ENCODE measurements at places on chromosomes 12 and 14.

- DNase-seq = no peak
Observed at GRCh38 chr14:62665286-62665685, 380.0 kb downstream of the KCNH5 start.

DNA sequence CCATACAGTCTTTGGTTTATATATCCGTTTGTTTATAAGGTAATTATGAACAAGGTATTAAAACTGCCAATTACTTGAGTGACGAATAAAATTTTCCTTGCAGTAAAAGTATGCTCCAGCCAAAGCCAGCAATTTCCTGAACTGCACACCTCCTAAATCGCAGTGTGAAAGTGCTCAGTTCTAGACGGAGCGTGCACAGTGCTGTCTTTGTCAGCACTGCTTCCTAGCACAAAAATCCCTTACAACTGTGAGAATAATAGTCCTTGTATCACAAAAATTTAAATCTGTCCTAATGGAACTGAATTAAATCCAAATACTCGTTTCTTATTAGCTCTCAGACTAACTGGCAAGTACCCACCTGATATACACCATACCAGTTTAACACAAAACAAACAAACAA is 26.3 kb downstream of the LRIG3 start:
- DNase-seq = no peak

DNA sequence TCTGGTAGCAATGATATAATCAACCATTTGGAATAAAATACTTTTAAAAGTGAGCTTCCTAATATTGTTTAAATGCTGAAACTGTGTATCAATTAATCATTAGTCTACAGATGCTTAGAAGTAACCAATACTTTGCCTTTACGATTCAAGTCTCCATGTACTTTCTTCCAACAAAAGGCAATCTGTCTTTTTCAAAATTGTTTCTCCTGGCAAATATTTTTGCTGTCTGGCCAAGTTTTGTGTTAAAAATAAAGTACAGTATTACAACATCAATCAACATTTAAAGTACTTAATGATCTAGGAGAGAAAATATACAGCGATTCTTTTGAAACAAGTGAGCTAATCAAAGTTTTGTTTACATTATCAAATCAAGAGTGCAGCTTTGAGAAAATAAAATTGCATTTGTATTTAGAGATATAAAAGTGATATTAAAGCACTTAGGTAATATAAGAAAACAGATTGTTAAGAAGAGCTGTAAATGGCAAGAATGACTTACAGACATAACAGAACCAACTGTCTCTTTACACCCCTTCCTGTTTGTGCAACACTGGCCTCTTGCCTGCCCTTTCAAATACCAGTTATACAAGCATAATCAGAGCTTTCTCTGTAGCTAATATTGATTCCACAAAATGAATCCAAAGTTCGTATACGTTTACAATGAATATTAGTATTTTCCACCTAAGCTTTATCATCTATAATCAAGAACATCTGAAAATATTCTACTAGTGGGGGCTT is 38.2 kb upstream of the FBLN5 start:
- no peak for DNase-seq

DNA sequence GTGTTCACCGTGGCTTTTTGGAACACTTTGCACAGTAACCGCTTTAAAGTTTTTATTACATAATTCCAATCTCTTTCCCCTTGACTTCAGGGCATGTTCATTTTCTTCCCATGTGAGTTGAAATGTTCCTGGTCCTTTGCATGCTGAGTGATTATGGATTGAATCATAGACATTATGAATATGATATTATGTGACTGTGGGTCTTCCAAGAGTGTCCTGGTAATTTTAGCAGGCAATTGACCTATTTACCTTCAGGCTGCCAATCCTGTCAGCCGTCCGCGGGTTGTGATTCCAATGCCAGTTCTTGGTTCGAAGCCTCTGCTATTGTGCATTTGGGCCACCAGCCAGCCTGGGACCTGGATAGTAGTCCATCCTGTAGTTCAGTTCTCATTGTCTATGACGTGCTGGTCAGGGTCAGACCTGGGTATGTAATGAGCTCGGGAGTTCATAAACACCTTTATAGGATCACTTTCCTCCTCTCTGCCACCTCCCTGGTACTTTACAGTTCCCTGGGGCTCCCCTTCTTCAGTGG is 32.6 kb upstream of the DDX11 start:
- DNase-seq = no peak

DNA sequence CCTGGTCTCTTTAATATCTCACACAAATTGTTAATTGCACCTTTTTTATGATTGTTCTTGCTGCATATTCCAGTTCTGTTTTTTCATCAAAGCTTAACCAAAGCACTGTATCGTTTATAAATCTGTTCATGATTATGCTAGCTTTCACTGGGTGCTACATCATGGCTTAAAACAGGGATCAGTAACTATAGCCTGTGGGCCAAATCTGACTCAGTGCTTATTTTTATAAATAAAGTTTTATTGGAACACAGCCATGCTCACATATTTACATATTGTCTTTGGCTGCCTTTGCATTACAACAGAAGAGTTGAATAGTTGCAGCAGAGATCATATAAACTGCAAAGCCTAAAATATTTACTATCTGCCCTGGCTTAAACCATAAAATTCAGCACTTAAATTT is 183.4 kb upstream of the NRXN3 start:
- no peak for DNase-seq

DNA sequence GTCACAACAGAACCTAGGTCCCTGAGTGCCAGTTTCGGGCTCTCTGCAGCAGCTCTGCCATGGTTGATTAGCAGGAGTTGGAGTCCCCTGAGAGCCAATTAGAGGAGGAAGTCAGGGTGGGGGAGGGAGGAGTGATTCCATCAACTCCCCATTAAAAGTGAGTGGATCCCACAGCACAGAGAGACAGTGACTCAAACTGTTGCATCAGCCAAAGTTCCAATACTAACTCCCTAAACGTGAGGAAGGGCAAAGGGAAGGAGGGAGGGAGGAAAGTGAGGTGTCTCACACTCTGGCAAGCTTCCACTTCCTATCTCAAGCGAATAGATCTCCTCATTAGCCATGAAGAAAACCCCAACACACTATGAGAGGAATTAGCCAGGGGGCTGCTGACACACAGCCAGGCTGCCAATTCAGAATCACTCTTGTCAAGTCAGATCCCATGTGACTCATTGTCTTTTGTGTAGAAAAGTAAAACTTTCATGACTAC is 23.6 kb downstream of the OR11H4 start:
- no peak for DNase-seq

DNA sequence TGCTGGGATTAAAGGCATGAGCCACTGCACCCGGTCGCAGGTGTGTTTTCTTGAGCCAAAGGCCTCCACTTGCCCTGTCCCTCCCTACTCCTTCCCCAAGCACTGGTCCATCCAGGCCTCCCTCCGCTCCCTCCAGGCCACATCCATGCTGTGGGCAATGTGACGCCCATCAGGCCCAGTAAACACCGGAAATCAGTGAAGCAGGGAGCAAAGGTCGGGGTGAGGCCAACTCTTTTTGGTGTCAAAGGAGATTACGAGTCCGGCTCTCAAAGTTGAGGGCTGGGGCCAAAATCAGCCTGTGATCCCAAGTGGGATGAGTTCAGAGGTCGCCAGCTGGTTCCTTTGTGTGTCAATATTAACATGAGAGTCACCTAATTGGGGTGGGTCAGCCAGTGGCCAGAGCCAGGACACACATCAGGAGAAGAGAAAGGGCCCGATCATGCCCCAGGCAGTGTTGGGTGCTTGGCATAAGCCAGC is 195.7 kb downstream of the RBM19 start:
- no peak for DNase-seq

DNA sequence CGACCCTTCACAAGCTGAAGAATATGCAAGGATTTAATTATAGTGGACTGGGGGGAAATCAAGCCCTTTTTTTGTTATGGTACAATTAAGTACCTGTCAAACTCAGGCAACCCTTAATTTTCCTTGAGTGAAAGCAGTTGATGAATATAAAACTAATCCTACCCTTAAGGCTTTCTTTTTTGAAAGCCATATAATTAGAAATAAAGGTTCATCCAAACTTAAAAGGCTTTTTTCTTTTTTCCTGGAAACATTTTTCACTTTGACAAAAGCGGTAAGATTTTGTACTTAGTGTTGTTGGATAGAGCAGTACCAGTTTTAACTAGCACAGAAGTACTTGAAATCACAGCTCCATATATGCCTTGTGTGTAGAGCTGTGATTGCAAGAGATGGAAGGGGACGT is 91.9 kb upstream of the MANSC4 start:
- no peak for DNase-seq

- DNase-seq = no peak
Observed at GRCh38 chr14:55298500-55298822, 27.2 kb downstream of the FBXO34 start.

- DNase-seq = no peak
Observed at GRCh38 chr12:98374007-98374406, 141.4 kb upstream of the TMPO start.

GRCh38 chr14:68979722-68980451 is 785 bp upstream of the ACTN1 start:
- DNase-seq = no peak

GRCh38 chr12:4417455-4417854 is 28.2 kb downstream of the FGF6 start:
- DNase-seq = no peak

GRCh38 chr12:10607885-10608458 is 5.4 kb downstream of the MAGOHB start:
- no peak for DNase-seq

DNA sequence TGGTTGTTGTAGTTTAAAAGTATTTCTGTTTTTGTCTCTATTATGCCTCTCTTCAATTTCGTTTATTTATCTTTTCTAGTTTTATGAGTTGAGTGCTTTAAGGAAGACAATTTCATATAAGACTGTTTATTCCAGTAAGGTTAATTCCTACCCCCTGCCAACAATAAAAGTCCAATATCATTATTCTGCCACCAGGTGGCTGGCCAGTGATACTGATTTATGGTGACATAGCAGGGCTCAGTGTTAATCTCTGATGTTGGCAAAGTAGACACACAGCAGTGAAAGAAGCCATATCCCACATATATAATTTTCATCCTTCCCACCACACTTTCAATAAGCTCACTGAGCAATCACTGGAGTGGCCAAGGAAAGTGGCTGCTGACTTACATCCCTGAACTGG is 69.0 kb upstream of the BMP4 start:
- DNase-seq = no peak

DNA sequence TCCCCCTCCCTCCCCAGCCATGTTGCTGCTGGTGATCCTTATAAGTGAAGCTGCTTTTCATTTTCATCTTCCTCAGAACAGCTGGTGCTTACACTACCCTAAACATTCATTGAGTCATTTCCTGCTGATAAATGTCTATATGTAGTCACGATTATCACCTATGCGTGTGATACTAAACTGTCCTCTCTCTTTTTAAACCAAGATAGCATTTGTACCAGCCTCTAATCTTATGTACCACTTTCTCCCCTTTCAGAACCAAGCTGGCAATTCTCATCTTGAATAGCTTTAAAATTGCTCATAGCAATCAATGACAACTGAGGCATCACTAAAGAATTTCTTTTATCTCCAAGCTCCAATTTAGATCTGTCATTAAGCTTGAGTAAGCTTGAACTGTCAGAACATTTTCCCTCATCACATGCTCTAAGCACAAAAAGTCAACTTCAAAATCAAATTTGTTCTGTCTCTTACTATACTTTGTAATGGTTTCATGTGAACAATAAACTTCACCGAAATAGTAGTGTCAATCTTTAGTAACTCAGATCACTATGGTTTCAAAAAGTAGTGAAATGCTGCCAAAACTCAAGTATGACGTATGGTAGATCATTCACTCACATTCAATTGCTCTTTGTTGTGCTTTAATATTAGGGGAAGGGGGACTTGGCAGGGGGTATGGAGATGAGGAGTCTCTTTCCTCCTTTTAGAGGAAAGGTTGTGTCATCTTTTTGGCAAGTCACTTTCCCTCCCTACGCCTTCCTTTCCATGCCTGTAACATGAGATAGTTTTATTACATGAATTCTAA is 178.1 kb upstream of the NOVA1 start:
- DNase-seq = no peak

DNA sequence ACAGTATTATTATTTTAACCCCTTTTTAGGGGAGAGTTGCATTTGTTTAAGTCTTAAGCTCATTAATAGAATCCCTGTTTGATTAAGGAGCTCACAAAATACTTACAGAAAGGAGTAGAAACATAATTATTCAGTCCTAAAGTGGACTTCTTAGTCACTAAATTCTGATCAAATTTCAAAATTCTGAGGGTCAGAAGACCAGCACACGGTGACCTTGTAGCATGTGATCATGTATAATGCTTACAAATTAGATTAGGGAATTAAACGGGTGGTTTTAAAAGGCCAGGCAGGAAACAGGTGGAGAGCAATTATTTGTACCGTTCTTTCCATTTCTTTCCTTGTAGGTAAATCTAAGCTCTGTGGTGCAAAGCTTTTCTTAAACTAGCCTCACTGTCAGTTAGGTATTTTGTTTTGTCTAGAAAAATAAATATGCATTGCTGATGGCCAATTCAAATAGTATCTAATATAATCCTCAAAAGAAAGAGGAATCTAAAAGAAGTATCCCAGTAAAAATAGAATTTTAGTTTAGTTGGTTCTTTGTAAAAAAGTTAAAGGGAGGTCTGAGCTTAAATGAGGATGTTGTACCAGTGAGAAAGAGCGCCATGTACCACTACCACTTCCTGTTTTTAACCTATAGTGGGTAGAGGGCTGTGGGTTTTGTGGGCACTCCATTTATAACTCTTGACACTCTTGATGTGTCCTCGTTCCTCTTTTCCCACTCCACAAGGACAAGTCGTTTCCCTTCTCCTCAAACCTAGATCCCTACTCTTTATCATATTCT is 51.1 kb downstream of the SLC38A1 start:
- peak; percentile 32 for DNase-seq

- DNase-seq = no peak
Observed at GRCh38 chr12:16435875-16436554, 88.6 kb downstream of the MGST1 start.

DNA sequence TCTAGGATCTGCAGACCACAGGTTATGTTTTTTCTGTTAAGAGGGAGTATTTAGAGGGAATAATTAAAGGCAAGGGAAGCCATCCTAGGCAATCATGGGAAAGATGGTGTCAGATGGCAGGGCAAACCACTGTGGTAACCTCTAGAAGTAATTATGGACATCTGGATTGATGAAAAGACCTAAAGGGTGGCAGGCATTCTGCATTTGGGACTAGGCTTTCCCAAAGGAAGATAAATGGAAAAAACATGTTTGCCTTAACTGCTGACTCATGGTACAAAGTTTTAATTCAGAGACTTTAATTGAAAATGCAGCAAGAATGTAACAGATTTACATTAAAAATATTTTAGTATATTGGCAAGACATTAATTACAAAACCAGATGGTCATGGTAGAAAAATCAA is 88.1 kb downstream of the TMEM30B start:
- DNase-seq = no peak

- no peak for DNase-seq
Observed at GRCh38 chr12:96710127-96710745, 196.8 kb upstream of the NEDD1 start.
